ENCODE measurements at places on chromosomes 6 and 20.

GRCh38 chr20:52752023-52752422, 220.1 kb upstream of the TSHZ2 start:
- DNase-seq: no peak

- peak; percentile 28 for DNase-seq
Measured at GRCh38 chr20:35490736-35491181, 35.4 kb downstream of the CEP250 start.

DNA sequence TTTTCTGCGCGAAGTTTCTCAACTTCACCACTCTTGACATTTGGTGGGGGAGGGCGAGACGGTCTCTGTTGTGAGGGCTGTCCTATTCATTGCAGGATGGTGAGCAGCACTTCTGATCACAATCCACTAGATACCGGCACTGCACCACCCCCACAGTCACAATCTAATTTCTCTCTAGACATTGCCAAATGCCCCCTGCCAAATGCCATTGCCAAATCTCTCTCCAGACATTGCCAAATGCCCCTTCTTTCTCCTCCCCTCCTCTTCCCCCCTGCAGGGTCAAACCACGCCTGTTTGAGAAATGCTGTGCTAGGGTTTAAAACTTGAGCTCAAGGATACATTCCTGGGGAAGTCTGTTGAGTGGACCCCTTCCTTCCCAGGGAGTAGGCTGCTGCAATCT, 603.5 kb upstream of the CDH4 start:
- no peak for DNase-seq

- DNase-seq: no peak
Measured at GRCh38 chr6:37088897-37089296, 81.1 kb upstream of the PIM1 start.
